Spleen (tissue), 13 donors: ENCODE measurements at places on chromosomes 7 and 10.
A peak's percentile ranks its signal among the peaks of the same experiment; 100 is the strongest.

DNA sequence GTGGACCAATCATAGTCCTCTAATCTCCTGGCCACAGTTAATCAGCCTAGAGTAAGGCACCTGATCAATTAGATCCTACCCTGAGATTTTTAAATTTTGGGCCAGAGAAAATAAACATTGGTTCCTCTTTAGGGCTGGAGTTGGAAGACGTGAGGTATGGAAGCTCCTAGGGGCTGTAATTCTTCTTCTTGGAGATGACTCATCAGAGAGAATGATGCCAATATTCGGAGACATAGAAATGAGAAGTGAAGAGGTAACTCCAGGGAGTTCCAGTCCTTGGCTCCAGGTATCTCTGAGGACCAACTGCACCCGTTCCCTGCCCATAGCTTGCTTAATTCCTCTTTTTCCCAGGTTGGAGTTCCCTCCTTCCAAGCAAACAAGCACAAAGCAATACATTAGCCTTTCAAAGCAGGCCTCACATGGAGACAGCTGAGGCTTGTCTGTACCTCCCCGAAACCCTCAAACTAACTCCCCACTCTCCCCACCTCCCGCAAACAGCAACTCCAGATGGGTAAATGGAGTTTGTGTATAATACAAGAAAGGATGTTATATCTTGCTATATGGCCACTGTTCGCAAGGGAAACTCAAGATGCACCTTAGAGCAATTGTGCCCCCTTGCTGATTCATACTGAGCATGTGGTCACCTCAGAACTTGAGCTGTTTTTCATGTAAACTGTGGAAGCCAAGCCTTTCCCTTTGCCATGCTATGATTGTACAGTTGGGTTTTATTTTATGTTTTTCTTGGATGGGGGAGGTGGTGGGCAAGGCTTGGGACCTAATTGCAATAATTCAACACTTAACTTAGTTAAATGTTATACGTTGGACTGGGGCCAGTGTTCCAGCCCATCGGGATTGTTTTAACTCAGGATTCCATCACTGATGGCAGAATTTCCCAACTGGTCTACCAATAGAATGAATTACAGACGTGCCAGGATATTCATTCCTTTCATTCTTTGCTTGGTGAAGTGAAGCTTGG, 29.3 kb downstream of the PIK3AP1 start:
- no peak overlapping the region for H3K4me3 ChIP-seq
- peak overlapping the region; percentile 7 for H3K27ac ChIP-seq

DNA sequence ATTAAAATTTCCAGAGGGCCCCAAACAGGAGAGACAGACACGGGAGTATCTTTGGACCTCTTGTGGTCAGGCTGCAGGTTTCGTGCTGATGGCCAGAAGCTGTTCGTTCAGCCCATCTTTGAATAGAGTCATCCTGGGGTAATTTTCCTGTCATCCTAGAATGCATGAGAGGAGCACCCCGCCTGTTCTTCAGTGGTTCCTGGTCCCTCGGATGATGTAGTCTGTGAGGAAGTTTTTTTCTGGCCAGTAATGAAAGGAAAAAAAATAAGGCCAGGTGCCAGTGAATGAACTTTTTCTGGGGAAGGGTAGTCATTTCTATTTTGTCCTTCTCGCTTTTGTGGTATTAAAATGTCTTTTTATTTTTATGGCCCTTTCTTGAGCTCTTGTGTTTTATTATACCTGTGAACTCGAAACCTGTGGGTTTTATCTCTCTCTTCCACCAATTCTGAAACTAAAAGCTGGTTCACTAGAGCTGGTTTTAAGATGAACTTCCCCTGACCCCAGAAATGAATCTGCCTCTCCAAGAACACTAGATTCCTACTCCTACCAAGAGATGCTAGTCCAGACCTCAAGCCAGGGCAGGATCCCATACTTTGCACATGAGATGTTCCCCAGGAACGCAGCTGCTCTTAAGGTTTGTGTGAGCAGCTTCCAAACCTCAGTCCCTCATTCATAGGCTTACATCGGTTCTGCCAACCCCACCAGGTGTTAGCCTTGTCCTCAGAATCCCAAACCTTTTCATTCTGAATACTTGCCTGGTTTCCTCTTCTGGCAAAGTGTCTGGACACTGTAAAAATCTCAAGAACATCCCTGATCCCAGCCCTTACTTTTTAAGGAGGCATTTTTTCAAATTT, 15.4 kb upstream of the MEST start:
- no peaks in the 10 kb centered on the region for H3K27me3 ChIP-seq
- H3K36me3 ChIP-seq: no peaks in the 10 kb centered on the region
- no peak overlapping the region for H3K4me3 ChIP-seq
- no peaks in the 10 kb centered on the region for H3K4me1 ChIP-seq
- no peak overlapping the region for H3K27ac ChIP-seq

DNA sequence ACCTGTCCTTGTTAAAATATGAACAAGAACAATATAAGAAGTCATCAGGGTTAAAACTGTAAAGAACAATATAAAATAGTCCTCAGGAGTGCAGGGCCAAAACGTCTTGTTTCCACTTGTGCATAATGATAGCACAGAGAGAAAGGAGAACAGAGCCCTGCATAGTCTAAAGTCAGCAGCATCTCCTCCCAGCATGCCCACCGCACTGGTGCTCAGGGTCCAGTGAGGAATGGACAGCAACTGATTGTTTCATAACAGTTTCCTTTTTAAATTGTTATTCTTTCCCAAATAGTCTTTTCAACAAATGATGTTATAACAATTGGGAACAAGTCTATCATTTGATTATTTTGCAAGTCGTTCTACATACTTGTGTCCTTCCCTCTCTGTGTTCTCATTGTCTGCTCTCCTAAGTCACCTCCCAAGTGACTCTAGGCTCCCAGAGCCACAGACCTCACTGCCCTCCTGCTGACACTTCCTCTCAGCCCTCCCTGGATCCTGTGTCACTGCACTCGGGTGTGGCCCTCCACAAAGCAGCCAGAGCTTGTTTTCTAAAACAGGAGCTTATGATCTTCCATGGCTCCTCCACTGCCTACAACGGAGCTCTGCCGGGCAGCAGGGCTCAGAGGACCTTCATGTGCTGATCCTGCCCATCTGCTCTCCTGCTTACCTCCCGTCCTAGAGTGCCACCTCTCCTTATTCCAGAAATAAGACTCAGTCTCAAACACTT, 27.6 kb downstream of the COBL start:
- no peaks in the 10 kb centered on the region for H3K27me3 ChIP-seq
- H3K4me3 ChIP-seq: no peak overlapping the region
- no peak for DNase-seq
- H3K36me3 ChIP-seq: no peaks in the 10 kb centered on the region
- H3K27ac ChIP-seq: peak overlapping the region; percentile 33

- no peak for DNase-seq
- no peak overlapping the region for H3K4me3 ChIP-seq
- H3K4me1 ChIP-seq: no peaks in the 10 kb centered on the region
- H3K27me3 ChIP-seq: no peaks in the 10 kb centered on the region
Measured at GRCh38 chr10:94983555-94983954, 45.1 kb downstream of the CYP2C9 start.
